ENCODE measurements at places on chromosomes 13 and 19.

GRCh38 chr19:1609103-1609396 is 3.8 kb upstream of the UQCR11 start:
- DNase-seq: no peak

- DNase-seq: no peak
Measured at GRCh38 chr13:46202188-46202795, 9.4 kb upstream of the LRRC63 start.

GRCh38 chr19:35225951-35226350 is 2.6 kb downstream of the FAM187B start:
- DNase-seq: no peak

- DNase-seq: no peak
Measured at GRCh38 chr13:92781965-92782690, 444.5 kb upstream of the GPC6 start.

- DNase-seq: no peak
Measured at GRCh38 chr13:114088234-114088633, 44.2 kb downstream of the RASA3 start.

GRCh38 chr13:110195547-110196485 is 111.1 kb downstream of the COL4A1 start:
- no peak for DNase-seq

DNA sequence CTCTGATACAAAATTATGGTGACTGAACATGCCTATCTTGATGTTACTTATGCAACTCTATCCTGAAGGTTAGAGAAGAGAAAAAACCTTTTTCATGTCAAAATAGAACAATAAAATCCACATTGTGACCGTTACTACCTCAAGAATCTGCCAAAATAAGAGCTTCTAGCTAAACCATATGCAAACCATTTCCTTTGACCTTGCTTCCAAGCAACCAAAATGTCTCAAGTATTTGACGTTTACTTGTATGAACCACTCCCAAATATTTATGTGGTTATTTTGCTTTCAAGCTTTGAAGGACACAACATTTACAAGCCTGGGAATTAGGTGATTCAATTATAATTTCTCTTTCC is 13.9 kb downstream of the FOXO1 start:
- no peak for DNase-seq

DNA sequence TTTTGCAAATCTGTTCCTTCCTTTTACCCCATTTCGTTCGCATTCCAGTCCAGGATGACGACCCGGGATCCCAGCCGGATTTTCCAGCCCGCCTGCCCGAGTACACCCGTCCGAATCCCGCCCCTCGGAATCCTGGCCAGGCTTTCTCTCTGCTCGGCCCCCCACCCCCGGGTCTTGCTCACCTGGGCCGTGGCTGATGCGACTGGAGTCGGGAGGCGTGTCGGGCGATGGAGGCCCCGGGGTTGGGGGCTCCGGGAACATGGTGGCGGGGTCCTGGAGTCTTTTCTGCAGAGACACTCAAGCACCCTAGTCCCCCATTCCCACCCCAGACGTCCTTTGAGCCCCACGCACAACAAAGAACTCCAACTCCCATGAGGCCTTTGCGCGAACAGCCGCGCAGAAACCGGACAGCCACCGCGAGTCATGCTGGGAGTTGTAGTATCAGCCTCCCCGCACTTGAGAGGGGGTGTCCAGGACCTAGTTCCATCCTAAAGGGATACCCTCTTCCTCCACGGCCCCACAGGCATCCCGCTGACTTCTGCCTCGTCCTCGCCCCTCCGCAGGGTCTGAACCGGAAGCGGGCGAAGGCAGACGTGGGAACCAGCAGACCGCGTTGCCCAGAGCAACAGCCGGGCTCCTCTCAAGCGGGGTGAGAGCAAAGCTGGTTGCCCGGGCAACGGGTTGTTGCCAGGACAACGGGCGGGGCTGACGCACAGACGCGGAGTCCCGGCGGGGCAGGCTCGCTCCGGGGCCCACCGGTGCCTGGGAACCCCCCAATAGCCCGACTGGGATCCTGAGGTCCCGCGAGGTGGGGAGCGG is 1.1 kb downstream of the SYT5 start:
- peak; percentile 81 for DNase-seq

DNA sequence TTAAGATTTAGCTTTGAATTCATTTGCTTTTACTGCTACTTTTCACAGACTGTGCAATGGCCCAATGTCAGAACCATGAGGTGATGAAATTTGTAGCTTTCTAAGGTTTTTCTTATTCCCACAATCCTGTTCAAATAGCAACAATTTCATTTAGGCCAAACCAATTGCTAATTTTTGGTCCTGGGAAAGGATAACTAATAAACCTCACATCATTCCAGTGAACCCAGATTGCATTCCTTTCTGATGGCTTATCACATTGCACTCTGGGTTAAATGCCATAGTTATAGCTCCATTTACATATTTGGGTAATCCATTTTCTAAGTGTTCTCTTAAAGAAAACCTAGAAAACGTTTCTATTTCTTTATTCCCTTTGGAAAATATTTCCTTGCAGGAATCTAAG is 22.9 kb upstream of the POMP start:
- DNase-seq: no peak

Data from stimulated activated CD4-positive, alpha-beta T cell treated with anti-CD3 and anti-CD28 coated beads, TNF-alpha, amount 100 ng/mL, for 24 hours (primary cell).